AG08395 (cell line): ENCODE measurements at places on chromosomes 6 and 20.
A peak's percentile ranks its signal among the peaks of the same experiment; 100 is the strongest.

DNA sequence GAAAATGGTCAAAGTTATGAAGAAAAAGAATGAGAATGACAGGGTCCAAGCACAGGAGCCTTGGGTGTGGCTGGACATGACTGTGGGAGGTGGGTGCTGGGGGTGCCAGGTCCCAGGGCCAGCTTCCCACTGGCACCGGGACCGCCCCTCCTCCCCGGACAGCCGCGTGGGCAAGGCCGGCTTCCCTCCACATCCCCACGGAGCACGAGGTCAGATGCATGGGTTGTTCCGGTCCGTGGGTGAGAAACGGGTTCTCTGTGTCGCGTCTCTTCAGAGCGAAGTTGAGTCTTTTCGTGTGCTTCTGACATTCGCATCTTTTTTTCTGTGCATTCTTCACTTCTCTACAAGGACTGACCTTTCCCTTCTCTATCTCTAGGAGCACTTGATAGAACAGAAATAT, 30.1 kb downstream of the KIF25 start:
- no peak for DNase-seq

- no peak for DNase-seq
Observed at GRCh38 chr20:42611423-42611822, 578.3 kb downstream of the PTPRT start.

DNA sequence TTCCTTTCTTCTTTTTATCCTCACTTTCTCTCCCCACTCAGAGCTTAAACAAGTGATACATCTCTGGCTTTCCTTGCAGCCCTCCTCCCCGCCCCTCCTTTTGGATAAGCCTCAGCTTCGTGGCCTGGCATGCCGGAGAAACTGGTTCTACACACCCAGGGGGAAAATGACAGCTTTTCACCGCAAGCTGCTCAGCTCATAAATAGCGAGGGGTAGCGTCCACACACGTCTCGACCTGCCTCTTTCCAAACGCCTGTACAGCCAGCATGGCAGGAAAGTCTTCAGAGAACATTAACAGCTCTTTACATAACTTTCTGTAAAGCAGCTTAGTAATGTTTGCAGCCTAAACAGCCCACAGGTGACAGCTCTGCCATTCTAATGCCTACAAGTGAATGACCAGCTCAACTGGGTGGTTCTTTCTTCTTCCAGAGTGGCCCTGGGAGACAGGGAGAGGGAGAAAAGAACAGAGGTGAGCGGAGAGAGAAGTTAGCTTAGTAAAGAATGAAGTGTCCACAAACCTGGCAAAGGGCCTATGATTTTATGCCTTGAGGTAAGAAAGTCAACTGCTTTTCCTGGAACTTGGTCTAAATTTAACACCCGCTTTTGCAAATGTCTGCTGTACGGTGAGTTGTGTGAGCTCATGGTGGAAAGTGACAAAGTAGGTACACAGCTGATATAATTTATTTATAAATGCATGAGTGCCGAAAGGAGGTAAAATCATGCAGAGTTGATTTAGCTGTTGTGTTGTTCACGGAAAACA, 251.5 kb downstream of the TFAP2A start:
- no peak for DNase-seq

- DNase-seq = no peak
Observed at GRCh38 chr6:156807028-156807427, 29.9 kb downstream of the ARID1B start.

GRCh38 chr6:87623248-87623647, 33.3 kb downstream of the ORC3 start:
- DNase-seq = no peak

DNA sequence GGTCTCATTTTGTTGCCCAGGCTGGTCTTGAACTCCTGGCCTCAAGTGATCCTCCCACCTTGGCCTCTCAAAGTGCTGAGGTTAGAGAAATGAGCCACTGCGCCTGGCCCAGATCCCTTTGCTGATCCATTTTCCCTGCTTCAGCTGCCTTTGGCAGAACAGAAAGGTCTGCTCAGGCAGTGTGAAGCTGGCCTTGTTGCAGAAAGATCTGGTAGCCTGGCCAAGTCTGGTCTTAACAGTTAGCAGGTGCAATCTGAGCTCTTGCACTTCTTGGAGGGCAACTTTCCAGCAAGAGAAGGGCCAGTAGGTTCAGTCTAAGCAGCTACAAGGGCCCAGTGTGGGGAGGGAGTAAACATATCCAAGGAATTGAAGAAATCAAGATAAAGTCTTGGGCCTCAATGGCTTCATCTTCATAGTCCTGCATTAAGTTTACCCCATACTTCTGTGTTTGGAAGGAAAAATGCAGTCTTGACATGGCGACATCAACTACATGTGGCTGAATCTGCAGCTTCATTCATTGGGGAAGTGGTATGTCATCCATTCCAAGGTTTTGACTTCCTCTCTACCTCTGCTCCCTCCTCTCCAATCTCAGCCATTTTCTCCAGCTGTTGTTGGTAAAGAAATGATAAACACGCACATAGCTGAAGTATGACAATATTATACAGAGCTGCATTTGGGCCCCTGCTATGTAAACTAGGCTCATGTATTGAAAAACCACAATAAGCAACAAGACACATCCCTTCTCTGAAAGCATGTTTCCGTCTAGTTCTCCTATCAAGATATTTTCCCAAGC, 39.0 kb upstream of the NEDD9 start:
- DNase-seq = no peak

DNA sequence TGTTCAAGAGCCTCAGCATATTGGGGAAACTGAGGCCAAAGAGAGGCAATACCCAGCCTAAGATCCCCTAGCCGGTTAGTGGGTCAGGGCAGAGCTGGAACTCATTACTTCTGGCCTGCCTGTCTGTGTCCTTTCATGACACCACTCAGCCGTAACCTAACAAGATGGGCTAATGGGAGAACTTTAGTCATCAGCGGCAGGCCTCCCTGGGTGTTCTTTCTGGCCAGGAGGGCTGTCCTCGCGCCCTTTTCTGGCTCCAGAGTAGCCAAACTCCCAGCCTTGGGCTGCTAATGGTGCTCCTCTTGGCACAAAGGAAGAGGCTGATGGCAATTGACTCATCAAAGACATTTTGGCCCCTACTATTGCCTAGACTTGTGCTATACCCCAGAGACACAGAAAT, 76.6 kb downstream of the NCR2 start:
- DNase-seq = peak; percentile 42

DNA sequence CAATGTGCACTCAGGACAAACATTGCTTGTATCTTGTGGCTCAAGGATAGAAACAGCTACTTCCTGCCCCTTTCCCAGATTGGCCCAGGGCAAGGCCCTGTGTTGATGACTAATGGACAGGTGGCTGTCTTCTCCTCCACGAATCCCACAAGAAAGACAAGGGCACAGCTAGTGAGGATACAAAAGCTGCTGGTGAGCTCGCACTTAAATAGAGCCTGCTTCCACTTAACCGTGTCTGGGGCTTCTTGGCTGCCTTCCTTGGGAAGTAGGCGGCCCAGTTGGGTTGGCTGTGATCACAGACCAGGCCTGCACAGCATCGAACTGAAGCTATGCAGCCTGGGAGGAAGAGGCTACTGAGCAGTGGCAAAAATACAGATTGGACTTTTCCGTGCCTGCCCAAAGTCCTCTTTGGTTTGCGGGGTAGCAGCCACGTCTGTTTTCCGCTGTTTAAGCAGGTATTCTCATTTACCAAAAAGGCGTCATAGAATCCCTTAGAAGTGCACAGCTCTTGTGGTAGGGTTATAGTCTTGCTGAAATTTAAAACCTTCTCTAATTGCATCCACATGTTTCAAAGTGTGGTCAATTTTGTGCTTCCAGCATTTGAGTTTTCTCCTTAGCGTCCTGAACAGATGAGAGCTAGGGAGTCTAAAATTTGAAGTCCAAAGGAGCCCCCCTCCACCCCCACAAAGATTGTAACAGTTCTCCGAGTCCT, 23.0 kb upstream of the NAA20 start:
- no peak for DNase-seq

GRCh38 chr20:50450881-50451752, 59.1 kb upstream of the PTPN1 start:
- peak; percentile 52 for DNase-seq

DNA sequence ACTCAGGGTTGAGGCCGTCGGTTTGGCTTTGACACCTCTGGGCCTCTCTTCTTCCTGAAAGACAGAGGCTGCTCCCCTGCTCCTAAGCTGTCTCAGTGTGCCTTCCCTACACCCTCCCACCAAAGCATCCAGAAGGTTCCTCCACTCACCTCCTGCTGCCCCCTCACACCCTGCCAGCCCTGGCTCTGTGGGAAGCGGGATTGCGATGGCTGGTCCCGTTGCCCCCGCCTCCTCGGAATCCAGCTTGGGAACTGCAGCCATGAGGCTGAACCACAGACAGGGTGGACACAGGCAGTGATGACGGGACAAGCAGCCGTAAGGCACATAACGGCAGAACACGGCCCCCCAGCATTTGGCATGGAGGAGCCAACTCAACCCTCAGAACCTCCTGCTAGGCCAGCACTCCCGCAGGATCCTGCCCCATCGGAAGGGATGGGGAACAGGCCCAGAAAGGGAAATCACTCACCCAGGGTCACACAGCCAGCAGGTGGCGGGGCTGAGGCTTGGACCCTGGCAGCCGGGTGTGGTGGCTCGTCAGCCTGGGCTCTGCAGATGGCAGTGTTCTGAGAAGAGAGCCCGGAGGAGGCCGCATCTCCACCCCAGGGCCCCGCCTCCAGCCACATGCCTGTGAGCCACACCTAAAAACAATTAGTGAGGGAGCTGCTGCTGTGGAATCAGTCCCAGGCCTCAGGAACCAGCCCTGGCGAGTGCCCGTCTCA, 139.6 kb downstream of the PHACTR3 start:
- no peak for DNase-seq

GRCh38 chr20:14127514-14128223, 132.4 kb downstream of the MACROD2 start:
- no peak for DNase-seq

DNA sequence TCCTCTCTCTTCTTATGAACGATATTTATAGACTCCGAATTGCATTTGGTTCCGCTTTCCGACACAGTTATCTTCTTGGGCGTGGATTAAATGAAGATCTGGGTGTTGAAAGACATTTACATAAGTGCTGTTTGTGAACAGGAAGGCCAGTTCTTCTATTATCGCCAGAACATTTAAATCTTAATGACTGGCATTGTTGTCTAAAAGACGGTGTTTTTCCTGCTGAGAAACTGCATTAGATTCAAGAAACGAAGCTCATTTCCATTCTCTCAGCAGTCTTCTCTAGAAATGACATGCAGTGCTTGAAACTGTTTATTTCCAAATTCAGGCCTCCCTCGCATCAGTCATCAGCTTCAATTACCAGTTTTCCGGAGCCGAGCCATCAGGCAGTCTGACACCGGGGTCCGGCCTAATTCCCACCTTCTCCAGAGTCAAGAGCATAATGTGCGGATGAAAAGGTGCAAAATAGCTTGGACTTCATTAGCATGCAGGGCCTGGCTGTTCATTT, 16.0 kb downstream of the LINC00237 start:
- DNase-seq = no peak

- DNase-seq = no peak
Observed at GRCh38 chr20:45470937-45471336, 1.4 kb downstream of the WFDC2 start.

DNA sequence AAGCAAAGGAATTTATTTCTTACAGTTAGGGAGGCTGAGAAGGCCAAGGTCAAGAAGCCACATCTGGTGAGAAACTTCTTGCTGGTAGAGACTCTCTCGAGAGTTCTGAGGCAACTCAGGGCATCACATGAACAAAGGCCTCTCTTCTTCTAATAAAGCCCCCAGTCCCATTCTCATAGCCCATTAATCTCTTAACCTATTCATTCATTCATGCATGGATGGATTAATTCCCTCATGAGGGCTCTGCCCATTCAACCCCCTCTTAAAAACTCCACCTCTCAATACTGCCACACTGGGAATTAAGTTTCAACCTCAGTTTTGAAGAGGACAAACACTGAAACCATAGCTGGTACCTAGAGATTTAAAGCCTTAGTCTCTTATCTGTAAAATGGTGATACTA, 217.9 kb upstream of the SPTLC3 start:
- DNase-seq = no peak

- DNase-seq = no peak
Observed at GRCh38 chr6:14797875-14798593, 447.8 kb upstream of the JARID2 start.

- DNase-seq = no peak
Observed at GRCh38 chr20:20641783-20642182, 70.7 kb downstream of the RALGAPA2 start.

GRCh38 chr6:152301021-152301764, 336.0 kb downstream of the SYNE1 start:
- DNase-seq = no peak

DNA sequence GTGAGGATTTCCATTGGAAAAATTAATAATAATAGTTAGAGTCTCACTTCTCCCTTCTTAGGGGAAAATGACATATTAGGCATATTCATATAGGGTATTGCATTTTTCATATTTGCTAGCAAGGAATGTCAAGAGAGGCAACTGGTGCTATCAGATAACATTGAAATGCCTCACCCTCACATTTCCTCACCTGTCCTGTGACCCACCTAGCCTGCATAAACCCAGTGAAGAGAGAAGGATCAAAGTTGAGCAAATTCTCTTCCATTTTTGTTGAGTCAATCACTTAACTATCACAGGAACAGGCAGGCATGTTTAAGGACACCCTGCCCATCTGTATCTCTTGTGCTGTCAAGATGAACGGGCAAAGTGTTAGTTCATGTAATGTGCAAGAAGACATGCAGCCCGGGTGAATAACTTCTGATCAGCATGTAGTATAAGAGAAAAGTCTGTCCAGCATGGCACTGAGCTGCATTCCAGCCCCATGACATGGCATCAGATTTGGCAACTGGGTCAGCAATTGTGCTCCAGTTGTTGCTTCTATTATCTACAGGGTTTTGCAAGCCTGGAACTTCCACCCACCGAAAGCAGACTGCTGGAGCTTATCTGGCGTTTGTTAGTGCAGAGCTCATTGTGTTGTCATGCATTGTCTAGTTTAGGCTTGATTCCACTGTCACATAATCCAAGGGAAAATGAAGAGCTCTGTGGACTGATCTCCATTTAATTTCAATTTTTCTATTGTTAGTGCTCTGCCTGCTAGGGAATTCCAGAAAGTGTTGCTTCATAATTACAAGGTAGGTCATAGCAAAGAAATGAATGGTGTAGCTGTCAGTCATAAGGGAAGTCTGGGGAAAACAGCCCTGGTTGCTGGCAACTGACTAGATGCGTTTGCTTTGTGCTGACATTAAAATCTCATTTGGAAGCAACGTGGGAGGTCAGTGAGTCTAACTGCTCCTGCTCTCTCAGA, 138.4 kb upstream of the TNFAIP3 start:
- DNase-seq = peak; percentile 89
